ENCODE measurements at places on chromosomes 4 and X.
A peak's percentile ranks its signal among the peaks of the same experiment; 100 is the strongest.

DNA sequence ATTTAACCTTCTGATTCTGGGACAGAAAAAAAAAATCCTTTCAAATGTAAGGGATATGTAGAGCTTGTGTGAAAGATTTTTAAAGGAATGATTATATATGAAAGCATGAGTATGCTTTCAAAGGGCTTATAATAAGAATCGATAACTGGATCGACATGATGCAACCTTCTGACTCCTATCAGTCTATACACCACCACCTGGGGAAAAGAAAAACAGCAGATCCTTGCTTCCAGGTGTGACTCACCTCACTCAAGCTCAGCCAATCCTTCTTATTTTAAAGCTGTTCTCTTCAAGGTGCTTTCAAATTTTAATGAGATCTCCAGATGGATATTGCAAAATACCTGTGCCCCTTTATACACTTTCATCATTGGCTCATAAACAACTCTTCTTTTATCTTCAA, 102.1 kb upstream of the EDNRA start:
- DNase-seq: no peak

GRCh38 chr4:146274774-146275173, 60.4 kb downstream of the REELD1 start:
- DNase-seq: no peak

GRCh38 chr4:25367004-25367621, 9.9 kb upstream of the ANAPC4 start:
- peak; percentile 66 for DNase-seq

DNA sequence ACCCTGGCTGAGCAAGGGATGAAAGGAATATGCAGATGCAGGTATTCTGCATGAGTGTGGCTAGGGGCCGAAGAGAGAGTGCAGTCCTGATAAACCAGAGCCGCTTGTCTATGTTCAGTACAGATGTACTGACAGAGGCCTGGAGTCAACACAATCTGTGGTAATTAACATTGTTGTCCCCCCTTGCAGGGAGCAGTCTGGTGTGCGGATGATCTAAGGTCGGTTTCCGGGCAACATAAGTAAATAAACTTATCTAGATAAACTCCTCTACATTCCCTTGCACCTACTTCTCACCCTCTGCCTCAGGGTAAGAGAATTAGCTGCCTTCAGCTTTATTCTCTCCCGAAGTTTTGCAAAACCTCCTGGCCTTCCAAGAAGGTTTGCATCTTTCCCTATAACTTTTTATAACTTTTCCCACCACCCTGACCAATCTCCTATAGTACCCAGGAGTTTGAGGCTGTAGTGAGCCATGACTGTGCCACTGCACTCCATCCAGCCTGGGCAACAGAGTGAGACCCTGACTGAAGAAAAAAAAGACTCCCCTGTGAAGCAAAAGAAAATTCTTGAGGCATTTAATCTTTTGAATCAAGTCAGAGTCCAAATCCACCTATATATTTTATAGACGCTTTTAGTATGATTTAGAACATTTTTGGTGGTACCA, 26.6 kb downstream of the SNX25 start:
- no peak for DNase-seq

GRCh38 chr4:86967073-86967472, 32.3 kb downstream of the AFF1 start:
- DNase-seq: no peak

DNA sequence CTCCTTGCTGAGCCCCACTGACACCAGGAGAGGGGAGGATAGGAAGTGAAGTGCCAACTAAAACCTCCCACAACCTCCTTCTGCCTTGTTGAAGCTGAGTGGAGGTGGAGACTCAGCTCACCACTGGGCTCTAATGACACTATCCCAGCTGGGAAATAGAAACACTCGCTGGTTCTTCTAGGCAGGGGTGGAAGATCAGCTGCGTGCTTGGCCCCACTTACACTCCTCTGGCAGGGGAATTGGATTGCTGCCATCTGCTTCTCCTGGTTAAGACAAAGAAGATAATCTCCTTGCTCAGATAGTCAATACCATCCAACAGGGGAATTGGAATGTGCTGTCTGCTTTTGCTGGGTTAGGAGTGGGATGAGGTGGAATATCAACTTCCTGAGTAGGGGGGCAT, 392.5 kb downstream of the ZNF674 start:
- no peak for DNase-seq

DNA sequence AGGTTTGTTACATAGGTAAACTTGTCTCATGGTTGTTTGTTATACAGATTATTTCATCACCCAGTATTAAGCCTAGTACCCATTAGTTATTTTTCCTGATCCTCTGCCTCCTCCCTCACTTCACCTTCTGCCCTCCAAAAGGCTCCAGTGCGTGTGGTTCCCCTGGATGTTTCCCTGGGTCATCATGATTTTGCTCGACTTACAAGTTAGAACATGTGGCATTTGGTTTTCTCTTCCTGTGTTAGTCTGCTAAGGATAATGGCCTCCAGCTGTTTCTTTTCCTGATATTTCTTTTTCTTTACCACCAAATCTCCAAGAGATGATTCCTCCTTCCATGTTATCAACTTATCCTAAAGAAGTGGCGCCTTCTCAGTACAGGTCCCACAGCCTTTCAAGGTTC, 543.1 kb upstream of the ADGRL3 start:
- no peak for DNase-seq

DNA sequence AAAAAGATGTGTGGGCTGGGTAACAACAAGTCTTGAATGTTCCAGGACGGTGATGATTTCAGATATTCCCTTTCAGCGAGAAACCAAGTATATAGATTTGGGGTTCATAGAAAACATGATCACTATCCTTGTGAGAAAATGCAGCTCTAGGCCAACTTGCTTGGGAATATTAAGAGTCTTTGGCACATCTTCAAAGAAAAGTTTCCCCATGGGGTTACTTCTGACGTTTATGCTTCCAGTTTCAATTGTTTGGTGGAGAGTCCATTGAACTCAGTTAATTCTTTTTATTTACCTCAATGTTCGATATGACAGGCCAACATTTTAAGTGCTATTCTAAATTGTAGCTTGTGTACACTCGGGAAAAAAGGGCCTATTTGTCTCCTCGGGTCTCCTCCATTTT, 126.7 kb downstream of the NHS start:
- no peak for DNase-seq

- no peak for DNase-seq
Observed at GRCh38 chr4:187415231-187415630, 580.3 kb upstream of the ZFP42 start.

DNA sequence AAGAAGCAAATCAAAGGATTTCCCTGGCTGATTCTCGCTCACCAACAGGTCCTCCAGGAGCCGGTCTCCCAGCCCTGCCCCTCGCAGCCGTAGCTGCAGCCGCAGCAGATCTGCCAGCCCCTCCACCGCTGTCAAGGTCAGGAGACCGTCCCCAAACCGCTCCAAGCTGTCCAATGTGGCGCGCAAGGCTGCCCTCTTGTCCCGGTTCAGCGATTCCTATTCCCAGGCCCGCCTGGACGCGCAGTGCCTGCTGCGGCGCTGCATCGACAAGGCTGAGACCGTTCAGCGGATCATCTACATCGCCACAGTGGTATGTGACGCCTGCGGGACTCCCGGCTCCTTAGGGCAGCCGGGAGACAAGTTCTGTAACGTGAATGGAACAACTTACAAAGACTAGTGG, 25.6 kb downstream of the SPATA18 start:
- no peak for DNase-seq
